Pancreas (tissue), 10 donors: ENCODE measurements at places on chromosomes 2 and 18.

DNA sequence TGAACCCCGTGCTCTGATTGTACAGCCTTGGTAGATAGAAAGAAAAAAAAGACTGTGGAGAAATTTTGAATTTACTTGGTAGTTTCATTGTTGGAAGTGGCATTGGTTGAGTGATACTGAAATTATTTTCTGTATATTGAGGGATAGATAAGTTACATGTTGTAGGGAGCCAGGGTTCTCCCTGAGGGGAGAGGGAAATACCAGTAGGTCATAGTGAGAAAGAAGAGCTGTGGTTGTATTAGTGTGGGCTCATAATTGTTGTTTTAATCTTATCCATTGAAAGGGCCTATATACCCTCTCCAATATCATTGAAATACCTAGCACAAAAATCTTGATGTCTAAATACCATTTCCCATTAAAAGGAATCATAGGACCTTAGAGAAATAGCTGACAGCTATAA is 16.9 kb upstream of the RAB31 start:
- DNase-seq: no peak

- no peak for DNase-seq
These were observed 58.0 kb downstream of the LRRTM1 start for GRCh38 chr2:80246534-80246933.

DNA sequence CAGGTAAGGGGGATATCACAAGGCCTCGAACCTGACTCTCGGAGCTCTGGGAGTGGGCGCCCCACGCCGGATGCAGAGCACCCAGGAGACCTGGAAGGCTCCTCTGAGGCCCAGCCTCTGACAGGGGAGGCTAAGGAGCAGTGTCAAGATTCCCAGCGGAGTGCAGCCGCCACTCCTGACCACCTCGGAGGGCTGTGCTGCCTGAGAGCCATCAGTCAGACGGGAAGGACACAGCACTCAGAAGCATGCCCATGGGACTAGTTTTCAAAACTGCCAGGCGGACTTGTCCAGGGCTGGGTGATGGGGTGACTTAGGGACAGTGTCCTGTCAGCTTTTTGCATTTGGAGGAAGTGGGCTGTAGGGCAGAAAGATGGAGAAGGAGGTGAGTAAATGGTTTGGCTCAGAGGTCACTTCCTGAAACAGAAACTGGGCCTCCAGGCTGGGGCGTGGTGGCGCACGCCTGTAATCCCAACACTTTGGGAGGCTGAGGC is 34.6 kb upstream of the B3GNT7 start:
- DNase-seq: no peak

DNA sequence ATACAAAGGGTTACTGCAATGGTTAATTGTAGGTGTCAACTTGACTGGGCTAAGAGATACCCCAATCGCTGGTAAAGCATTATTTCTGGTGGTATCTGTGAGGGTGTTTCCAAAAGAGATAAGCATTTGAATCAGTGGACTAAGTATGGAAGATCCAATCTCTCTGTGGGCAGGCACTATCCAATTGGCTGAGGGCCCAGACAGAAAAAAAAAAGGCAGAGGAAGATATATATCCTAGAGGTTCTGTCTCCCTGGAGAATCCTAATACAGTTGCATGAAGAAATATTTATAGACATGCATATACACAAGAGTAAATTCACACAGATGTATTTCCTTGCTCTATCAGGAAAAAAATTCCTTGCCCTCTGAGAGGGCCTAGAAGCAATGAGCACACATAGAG is 43.9 kb downstream of the TBC1D8 start:
- no peak for DNase-seq

DNA sequence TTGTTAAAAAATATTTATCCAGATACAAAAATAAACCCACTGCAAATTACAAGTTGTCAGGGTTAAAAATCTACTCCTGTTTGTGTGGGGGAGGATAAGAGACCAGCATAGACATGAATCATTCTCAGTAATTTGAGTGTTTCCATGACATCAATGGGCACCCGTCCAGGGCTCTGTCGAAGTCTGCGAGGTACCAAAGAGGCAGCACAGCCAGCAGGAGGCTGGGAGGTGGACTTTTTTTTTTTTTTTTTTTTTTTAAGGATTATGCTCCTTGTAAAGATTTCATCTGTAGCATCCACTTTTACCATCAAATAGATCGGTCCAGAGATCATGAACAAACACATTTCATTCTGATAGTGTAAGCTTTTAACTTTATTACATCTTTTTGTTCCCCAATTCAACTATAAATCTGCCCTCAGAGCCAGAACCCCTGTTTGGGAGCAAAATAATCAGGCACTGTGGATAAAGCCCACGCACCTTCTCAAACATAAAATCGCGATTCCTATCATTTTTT is 182.0 kb downstream of the TCF4 start:
- DNase-seq: no peak

DNA sequence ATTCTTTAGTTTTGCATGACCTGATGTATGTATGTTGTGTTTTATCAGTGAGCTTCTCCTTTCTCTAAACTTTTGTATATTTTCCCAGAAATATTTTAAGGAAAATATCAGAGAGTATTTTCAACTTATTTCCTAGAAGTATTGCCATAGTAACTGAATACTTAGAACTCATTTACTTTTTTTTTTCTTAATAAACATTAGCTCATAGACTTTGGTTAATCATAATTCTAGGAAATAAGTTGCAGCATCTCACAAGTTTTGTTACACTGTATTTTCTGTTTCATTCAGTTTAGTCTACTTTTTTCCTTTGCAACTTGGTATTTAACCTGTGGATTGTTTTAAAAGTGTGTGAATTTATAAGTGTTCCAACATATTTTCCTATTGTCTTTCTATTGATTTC is 27.5 kb downstream of the SMCHD1 start:
- DNase-seq: no peak

DNA sequence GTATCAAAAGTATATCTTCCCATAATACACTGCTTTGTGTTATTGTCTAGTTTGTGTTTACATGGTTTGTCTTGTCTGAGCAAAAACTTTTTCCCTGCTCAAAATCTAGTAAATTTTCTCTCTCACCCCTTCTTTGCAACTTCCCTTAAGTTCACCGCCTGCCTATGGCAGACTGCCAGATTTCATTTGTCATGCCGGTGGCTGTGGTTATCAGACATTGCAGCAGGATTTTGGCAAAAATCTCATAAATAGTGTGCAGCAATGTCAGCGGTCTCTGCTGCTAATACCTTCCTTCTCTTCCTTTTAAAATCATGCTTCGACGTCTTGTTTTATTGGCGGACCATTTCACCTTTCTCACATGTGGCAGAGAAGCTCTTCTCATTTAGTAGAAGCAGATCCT is 45.6 kb upstream of the TMEM178A start:
- DNase-seq: peak; percentile 74

DNA sequence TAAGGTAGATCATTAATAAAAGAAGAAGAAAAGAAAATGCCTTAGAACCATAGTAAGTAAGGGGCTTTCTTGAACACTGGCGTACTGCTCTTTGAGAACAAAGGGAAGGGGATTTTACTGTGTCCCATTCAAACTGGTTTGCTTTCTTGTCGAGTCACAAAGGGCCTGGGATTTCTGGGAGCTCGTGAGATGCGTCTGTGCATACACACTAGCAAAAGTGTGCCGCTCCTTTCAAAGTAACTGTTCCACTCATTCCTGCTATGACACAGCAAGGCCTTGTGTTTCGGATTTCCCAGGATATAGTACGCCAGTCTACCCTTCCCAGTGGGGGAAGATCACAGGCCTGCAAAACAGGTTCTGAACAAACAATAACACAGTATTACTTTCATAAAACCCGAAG is 93.0 kb downstream of the KCTD18 start:
- DNase-seq: no peak

GRCh38 chr2:10006236-10007161 is 36.9 kb upstream of the KLF11 start:
- DNase-seq: peak; percentile 92

DNA sequence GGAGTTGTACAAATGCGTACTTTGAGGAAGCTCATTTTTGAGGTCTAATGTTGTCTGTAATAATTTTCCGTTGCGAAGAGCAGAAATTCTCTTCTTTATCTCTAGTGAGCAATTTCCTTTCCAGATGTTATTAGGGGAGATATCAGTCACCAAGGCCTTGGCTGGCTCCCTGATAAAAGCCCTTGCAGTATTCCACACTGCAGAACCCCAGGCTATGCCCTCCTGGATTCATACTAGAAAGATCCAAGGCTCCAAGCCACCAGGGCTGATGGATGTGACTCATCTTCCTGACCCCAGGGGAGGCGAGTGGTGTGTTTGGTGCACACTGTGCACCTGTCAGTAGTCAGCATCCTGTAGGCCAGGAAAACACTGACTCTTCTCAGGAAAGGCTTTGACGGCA is 34.7 kb downstream of the INO80C start:
- DNase-seq: no peak

DNA sequence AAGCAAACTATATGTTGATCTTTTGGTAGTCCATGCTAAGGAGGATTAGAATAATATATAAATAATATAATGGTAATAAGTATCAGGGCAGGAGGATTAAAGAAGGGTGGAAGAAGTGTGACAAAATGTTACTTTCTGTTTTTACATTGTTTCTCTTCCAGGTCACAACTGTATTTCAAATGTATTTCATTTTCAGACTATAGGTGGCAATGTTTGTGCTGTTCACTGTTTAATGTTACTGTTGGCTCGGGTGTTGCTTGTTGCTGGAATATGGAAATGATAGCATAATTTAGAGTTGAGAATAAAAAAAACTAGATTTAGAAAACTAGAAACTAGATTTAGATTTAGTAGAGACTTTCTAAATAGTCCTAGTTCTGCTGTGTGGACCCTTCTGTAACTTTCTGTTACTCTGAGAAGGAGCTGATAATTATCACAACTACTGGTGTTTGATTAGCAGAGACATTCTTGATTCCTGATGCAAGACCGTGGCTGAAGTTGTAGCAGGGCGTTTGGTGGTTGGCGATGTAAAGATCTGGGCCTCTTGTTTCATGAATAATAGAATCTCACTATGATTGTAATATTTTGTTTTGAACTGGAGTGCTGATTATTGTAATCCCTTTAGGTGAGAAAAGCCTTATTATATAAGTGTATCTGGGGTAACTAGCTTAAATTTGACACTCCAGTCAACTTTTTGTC is 7.9 kb downstream of the NEDD4L start:
- DNase-seq: no peak

GRCh38 chr2:170191166-170191866 is 13.4 kb downstream of the MYO3B start:
- DNase-seq: no peak

GRCh38 chr2:102585847-102586404 is 33.4 kb upstream of the SLC9A2 start:
- DNase-seq: no peak

GRCh38 chr2:104852090-104852666 is 1.7 kb upstream of the POU3F3 start:
- DNase-seq: no peak

- peak; percentile 39 for DNase-seq
These were observed 328 bp upstream of the INHBB start for GRCh38 chr2:120345608-120346007.

- peak; percentile 56 for DNase-seq
These were observed 916 bp upstream of the PDCD1 start for GRCh38 chr2:241859436-241860183.

DNA sequence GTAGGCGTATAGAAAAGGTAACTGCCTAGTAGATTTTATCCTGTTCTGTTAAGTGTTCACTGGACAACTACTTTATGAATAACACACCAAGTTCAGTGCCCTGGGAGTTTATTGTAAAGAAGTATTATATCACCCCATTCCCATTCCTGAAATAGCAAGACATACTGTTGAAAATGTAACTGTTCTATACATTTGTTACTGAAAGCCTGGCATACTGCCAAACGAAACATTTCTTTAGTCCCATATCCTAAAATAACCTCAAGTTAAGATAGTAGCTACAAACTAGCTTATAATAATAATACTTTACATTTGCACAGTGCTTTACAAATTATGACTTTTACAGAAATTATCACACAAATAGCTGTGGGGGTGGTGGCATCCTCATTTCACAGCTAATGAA is 25.1 kb downstream of the SPDYA start:
- DNase-seq: no peak

DNA sequence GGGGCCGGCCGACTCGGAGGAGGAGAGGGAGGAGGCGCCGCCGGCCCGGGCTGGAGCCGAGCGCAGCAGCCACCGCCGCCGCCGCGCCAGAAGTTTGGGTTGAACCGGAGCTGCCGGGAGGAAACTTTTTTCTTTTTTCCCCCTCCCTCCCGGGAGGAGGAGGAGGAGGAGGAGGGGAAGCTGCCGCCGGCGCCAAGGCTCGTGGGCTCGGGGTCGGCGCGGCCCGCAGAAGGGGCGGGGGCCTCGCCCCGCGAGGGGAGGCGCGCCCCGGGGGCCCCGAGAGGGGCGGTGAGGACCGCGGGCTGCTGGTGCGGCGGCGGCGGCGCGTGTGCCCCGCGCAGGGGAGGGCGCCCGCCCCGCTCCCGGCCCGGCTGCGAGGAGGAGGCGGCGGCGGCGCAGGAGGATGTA is 316 bp downstream of the CRIM1 start:
- DNase-seq: no peak

DNA sequence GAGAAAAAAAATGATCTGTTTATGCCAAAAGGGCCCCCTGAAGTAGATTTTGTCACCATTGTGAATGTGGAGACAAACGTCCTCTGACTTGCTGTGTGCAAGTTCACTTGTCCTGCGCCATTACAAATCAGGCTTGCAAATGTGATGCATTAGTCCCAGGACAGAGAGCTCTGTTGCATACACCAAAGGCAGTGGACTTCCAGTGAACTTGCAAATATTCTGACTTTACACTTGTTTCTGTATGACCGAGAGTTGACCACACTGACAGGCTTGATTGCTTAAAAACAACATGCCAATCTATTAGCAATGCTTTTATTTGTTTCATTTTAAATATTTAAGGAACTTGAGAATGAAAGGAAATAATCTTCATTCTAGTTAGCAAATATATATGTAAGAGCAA is 293.2 kb downstream of the PLCL1 start:
- no peak for DNase-seq

GRCh38 chr2:221203856-221204255 is 368.2 kb downstream of the EPHA4 start:
- DNase-seq: no peak

GRCh38 chr2:127208313-127208712 is 11.8 kb downstream of the CYP27C1 start:
- no peak for DNase-seq

DNA sequence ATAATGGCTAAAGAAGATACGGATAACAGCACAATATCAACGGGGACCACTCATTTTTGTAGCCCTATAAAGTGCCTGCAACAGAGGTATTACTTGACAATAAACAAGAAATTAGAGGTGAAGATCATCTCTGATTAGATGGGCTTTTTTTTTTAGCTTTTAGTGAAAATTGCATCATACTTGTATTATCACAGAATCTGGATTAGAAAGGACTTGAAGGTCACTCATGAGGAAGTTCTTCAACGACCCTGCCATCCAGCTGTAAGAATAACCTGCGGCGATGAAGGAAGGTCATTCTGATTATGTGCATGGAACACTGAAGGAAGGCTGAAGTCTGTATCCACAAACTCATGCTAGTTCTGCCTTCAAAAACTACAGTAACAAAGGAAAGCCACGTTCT is 40.5 kb downstream of the THOC1 start:
- no peak for DNase-seq

DNA sequence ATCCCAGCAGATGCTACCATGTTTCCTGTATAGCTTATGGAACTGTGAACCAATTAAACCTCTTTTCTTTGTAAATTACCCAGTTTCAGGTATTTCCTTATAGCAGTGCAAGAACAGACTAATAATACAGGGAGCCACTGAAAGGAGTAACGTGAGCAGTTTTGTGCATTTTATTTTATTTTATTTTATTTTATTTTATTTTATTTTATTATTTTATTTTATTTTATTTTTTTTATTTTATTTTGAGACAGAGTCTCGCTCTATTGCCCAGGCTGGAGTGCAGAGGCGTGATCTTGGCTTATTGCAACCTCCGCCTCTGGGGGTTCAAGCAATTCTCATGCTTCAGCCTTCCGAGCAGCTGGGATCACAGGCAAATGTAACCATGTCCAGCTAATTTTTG is 156.3 kb upstream of the MSH6 start:
- DNase-seq: no peak
